CD4-positive, alpha-beta T cell treated with Interleukin-15 for 1 hour (primary cell): ENCODE measurements at places on chromosomes 12 and 14.

- DNase-seq = no peak
Measured at GRCh38 chr12:59055204-59055860, 135.0 kb upstream of the LRIG3 start.

DNA sequence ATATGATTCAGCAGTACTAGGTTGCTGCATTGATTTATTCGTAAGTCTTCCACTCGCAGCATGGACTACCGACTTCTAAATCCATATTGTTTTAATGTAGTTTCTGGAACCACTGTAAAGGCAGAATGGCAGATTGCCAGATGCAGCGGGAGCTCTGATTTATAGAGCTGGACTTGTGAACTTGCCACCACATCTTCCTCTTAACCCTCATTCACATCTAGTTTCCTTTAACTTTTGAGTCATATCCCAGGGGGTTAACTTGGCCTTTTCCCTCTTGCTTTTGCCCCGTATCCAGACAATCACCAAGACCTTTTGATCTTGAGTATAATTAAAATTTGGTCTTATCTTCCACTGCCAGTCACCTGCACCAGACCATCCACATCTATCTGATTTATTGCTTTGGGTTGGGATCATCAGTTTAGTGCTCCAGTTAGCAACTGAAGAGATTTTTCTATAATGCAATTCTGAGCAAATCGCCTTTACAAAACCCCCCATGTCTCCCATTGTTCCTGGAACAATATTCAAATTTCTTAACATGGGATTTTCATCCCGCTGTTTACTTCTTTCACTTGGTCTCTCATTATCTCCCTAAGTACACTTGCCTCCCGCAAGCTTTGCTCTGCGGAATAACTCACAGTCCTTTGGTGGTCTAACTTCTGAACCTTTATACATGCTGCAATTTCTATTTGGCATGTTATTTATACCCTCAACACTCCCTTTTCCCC, 130.5 kb downstream of the ACSS3 start:
- no peak for DNase-seq

- DNase-seq = no peak
Measured at GRCh38 chr14:90541076-90541634, 144.3 kb downstream of the CALM1 start.

DNA sequence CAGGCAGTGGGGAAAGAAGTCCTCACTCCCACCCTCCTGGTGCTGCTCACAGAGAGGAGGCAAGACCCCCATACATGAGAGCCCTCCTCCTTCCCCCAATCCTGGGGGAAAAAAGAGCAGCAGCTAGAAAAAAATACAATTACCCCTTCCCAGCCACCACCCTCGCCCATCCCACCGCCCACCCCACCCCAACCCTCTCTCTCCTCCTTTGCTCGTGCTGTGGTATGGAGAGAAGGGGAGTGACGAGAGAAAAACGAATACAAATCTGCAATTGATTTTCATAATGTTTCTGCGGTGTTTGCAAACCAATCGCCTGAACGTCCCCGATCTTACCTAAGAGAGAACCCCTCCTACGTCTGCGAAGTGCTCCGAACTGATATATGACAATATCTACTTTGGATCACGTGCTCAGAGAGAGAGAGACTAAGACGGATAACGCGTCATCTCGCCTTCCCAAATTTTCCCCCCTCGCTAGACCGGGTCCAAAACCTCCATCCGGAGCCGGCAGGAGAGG, at the start of gene HOXC11:
TSS of gene HOXC11 (plus strand) at position 405 of the 514 bp plus-strand sequence. CDS start 116 bp downstream, outside the sequence.
- no peak for DNase-seq

- DNase-seq = peak; percentile 78
Measured at GRCh38 chr12:51886021-51886710, 1.7 kb upstream of the ANKRD33 start.

- DNase-seq = no peak
Measured at GRCh38 chr12:100795174-100795799, 711 bp downstream of the ANO4 start.

DNA sequence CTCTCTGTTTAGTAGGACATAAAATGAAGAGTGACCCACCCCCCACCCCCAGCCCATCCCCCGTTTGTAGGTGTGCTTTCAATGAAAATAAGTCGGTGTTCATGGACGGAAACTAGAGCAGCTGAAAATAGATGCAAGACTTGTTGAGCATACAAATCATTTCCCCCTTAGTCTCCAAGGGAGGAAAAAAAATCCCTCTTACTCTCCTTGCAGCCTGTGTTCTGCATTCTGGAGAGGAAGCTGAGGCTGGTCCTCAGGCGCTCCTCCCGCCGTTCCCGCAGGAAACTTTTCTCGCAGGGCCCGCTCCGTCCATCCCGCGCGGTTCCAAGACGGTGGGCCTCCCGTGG, 259.0 kb upstream of the E2F7 start:
- DNase-seq = no peak

DNA sequence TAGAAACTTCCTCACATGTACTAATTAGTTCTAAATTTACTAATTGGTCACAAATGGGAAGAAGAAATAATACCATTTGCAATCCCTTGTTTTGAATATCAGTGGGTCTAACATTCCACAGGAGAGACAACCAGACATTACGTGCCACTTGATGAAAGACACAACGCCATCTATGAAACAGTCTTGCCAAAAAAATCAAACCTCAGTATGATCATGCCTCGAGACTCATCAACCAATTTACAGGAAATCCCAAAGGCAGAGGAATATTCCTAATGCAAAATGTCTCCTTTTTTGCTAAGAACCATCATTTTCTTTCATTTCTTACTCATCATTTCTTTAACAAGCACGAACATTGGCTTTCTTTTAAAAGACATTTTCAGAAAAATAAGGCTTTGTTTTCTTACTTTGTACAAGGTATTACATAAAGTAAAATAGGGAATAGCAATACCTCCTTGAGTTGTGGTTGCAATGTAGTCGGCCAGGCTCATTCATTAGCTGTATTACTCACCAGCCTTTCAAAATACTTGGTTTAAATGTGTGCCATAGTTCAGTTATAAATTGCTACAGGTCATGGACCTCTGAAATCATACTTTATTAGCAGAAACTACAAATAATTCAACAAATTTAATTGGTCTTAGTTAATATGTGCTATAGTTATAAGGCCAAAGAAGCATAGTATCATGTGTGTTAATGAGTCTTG, 436.2 kb upstream of the FLRT2 start:
- DNase-seq = no peak

GRCh38 chr12:122031342-122032216, 9.9 kb downstream of the BCL7A start:
- no peak for DNase-seq

GRCh38 chr14:55535516-55536203, 44.3 kb upstream of the KTN1 start:
- no peak for DNase-seq

- DNase-seq = no peak
Measured at GRCh38 chr12:58314610-58315009, 373.2 kb downstream of the ATP23 start.

DNA sequence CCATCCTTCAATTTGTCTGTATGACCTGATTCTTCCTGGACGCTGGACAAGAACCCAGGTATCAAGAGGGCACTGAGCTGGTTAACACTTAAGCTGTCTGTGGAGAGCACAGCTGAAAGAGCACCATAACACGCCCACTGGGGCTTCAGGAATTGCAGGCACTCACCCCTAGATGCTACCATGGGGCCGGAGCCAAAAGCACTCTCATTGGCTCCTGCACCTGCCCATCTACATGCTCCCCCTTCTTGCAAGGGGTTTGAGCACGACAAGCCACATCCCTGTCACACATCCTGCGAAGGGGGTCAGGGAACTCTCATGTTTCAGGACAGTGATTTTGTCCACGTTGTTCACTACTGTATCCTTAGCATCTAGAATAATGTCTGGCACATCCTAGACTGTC, 35.1 kb upstream of the TBC1D15 start:
- DNase-seq = no peak

GRCh38 chr14:94376108-94376975, 12.1 kb downstream of the SERPINA1 start:
- no peak for DNase-seq

DNA sequence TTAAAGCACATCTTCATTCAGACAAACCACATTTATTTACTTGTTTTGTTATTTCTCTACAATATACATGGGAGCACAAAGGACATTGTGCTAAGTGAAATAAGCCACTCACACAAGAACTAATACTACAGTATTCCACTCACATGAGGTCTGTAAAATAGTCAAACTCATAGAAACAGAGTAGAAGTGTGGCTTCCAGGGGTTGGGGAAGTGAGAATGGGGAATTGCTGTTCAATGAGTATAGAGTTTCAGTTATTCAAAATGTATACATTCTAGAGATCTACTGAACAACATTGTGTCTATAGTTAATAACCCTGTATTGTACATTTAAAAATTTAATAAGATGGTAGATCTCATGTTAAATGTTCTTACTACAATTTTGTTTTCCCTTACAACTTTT, 88.8 kb downstream of the ATXN7L3B start:
- DNase-seq = no peak

DNA sequence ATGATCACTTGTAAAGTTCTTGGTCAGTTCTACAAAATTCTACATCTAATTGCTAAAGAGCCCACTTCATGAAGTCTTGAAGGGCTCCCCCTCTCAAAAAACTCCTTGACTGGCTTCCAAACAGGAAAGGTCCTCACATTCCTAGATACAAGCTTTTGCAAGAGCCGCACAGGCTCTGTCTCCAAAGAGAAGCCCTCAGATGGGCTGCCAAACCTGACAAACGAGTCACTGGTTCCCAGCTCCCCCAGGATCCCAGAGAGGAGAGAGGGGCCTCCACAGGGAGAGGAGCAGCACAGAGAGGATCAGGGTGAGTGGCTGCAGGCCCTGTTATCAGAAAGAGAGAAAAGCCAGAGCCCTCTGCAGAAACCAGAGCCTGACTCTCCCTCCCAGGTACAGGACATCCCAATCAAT, 5.8 kb downstream of the NID2 start:
- no peak for DNase-seq

DNA sequence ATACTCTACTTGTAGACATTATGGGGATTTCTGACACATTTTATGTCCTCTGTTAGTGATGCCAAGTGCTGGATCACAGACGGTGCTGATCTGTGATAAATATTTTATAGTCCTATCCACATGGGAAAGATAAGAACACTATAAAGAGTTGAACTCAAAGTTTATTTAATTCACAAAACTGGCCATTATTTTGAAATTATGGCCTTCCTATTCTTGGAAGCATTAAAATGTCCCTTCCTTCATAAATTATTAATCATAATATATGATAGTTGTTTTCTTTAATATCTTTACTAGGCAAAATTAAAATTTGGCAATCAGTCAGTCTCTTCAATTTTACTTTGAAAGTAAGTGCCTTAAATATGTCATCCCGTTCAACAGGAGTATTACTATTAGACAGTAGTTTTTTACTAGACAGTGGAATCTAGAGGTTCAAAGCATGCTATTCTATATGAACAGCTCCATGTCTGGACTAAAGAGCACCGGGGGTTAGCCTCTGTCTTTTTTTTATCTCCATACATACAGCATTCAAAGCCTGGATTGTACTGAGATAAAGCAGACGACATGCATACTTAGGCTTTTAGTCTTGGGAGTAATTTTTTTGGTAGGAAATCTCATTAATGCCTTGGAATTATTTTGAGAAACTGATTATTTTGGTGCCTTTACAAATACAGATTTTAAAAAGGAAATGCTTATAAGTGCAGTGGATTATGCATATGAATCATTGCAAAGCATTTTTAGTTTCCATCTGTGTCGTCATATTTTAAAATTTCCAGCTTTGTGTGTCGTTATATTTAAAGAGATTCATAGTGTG, 306.1 kb upstream of the RGS6 start:
- no peak for DNase-seq

DNA sequence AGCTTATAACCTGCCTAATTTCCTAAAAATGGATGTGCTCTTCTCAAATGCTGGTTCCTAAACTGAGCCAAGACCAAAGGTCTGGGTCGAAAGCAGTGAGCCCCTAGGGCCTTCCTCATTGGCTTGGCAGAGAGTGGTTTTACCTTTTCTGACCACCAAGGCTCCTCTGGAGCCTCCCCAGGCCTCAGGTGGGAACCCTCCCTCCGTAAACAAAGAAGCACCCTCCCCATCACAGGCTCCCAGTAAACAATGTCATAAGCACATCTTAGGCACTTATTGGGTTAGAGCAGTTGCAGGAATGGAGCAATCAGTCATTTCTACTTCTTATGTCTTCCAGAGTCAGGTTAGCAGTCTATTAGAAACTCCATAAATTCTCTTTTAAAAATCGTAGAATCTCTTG, 6.0 kb downstream of the CHPT1 start:
- DNase-seq = no peak

DNA sequence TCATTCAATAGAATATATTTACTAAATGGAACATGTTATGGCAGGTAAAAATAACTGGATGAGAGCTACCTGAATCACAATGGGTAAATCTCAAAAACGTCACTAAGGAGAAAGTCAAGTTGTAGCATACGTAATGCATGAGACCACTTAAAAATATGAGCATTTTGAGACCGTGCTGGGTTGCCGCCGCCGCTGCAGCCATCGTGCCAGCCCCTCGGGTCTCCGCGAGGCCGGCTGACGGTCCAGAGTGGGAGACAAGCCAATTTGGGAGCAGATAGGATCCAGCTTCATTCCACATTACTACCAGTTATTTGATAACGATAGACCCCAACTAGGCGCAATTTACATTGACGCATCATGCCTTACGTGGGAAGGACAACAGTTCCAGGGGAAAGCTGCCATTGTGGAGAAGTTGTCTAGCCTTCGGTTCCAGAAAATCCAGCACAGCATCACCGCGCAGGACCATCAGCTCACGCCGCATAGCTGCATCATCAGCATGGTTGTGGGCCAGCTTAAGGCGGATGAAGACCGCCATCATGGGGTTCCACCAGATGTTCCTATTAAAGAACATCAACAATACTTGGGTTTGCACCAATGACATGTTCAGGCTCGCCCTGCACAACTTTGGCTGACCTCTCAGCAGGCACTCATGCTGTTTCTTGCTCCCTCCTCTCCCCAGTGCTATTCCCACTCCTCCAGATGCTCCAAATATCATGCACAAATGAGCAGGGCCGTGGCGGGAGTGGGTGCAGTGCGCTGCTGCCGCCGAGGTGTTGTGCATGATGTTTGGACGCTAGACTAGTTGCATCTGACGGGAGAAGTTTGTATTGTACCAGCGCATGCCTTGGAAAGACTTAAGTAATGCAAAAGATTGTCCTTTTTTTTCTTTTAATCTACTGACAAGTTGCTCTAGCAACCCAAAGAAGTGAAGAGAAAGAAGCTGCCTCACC, 6.3 kb upstream of the BRMS1L start:
- DNase-seq = no peak

DNA sequence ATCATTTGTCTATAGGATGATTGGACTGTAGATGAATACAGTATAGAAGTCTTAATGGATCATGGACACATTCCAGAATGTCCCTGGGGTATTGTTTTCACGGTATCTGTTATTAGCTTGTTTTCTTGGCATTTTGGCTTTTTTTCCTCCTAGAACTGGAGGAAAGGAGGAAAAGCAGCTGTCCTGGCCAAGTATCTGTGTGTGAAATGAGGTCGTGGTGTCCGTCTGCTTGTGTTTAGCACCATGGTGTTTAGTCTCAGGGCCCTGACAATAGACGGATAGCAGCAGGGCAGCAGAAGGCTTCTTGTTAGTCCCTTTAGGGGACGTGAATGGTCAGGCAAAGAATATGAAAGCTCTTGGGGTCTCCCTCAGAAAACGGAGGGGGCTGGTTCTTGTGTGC, 21.2 kb downstream of the FGF6 start:
- no peak for DNase-seq
